Peyer's patch (tissue), 4 donors: ENCODE measurements at places on chromosomes 13 and 19.
A peak's percentile ranks its signal among the peaks of the same experiment; 100 is the strongest.

- H3K27me3 ChIP-seq = no peaks in the 10 kb centered on the region
- no peaks in the 10 kb centered on the region for H3K36me3 ChIP-seq
- H3K4me3 ChIP-seq = no peak overlapping the region
- H3K4me1 ChIP-seq = no peaks in the 10 kb centered on the region
These were observed 4.2 kb downstream of the PTGIR start for GRCh38 chr19:46620716-46621115.

DNA sequence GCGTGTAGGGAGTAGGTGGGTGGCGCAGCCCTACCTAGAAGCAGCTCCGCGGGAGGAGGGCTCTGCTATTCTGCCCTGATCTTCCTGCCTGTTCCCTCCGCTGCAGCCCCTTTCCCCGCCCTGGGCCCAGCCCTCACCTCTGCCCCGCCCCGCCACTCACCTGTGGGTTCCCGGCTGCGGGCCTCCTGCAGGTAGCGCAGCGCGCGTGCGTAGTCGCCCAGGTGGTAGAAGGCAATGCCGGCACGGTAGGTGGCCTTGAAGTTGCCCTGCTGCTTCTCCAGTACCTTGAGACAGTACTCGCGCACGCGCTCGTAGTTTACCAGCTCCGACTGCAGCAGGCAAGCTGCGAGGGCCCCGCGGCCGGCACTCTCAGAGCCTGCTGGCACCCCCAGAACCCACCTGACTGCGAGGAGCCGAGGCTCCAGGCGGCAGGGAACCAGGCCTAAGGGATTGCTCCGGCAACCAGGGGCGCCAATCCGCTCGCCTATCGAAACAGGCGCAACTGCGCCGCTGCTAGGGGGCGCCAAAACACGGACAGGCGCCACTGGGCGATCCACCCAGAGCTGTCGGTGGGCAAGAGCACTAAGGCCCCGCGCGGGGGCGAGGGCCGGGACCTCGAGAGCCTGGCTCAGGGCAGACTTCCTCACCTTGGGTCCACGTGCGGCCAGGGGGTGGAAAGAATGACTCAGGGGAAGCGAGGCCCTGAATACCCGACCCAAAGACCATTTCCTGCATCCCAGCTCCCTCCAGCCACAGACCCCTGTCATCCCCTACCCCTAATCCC is 965 bp downstream of the TTC9B start:
- H3K4me1 ChIP-seq = no peaks in the 10 kb centered on the region
- H3K36me3 ChIP-seq = no peaks in the 10 kb centered on the region
- no peak overlapping the region for H3K27ac ChIP-seq
- peaks cover 18% of the 10 kb centered on the region for H3K27me3 ChIP-seq

DNA sequence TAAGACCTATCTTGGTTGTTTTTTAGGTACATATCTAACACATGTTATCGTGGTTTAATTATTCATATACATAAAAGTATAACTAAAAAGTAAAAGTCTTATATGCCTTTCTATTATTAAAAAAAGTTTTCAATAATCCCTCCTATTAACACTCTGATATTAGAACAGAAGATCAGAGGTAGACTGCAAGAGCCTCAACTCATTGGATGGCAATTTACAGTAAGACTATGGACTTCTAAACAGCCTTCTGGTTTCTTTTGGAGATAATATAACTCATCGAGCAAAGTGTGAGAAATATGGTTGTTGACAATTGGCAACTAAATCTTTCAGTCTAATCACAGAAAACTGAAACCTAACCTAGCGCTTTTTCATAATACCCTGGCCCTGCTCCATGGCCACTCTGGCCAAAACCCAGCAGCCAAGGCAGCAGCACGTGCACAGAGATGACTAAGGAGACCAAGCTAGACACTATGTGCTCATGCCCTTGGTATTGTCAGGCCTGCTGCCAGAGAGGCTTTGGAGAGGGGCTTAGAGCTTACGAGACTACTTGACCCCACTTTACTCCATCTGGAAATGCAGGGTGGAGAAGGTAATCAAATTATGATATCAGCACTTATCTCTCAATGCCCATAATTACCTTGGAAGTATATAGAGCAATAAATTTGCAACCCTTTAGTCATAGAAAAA is 40.6 kb upstream of the EEF1AKMT1 start:
- no peaks in the 10 kb centered on the region for H3K27me3 ChIP-seq
- no peak overlapping the region for H3K27ac ChIP-seq
- H3K4me3 ChIP-seq = no peak overlapping the region
- no peaks in the 10 kb centered on the region for H3K36me3 ChIP-seq
- peak; percentile 26 for DNase-seq

DNA sequence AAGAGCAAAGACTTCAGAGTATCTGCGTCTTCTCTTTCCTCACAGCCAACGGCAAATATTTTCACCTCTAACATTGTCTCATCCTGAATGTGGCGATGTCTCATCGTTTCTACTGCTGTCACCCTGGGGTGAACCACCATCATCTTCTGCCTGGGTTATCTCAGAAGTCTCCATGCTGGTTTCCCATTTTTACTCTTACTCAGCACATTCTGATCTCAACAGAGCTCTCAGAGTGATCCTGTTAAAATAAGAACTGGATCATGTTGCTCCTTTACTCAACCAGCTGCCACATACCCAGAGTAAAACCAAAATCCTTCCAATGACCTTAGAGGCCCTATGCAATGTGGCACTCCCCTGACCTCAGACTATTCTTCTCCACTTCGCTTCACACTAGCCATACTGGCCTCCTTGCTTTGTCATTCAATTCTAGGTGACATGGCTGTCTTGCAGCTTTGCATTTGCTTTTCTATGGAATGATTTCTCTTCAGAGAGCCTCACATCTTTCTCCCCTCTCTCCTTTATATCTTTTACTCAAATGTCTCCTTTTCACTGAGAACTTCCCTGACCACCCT is 7.8 kb upstream of the OLFM4 start:
- H3K4me1 ChIP-seq = no peaks in the 10 kb centered on the region
- H3K4me3 ChIP-seq = no peak overlapping the region
- no peaks in the 10 kb centered on the region for H3K27me3 ChIP-seq
- no peak for DNase-seq
- no peaks in the 10 kb centered on the region for H3K36me3 ChIP-seq
- no peak overlapping the region for H3K27ac ChIP-seq

DNA sequence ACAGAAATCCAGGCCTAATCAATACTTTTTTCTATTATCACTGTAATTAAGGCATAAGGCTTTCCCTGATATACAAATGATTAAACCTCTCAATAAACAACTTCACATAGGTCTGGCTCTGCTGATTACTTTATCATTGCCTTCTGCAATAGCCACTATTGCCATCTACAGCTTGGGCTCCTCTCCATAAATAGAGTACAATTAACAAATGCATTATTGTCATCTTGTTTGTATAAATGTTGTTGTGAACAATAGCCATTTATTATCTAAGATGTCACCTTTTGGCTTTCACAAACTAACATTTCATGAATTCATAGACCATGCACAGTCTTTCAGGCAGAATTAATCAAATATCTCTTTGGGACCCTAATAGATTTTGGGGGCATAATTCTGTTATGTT is 53.3 kb downstream of the NHLRC3 start:
- no peaks in the 10 kb centered on the region for H3K4me1 ChIP-seq
- DNase-seq = no peak
- no peak overlapping the region for H3K27ac ChIP-seq
- no peaks in the 10 kb centered on the region for H3K36me3 ChIP-seq
- no peak overlapping the region for H3K4me3 ChIP-seq

DNA sequence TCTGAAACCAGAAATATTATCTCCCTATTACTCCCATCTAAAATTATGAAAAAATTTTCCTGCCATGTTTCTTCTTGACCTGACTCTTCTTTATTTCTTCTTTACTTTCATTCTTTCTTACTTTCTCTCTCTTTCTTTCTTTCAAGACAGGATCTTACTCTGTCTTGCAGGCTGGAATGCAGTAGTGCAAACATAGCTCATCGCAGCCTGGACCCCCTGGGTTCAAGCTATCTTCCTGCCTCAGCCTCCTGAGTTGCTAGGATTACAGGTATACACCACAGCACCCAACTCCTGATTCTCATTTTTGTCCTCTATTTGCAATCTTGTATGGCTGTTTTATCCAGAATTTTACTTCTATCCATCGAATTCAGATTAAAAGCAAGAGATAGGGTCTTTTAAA is 631.1 kb downstream of the TBC1D4 start:
- DNase-seq = no peak
- no peaks in the 10 kb centered on the region for H3K27me3 ChIP-seq
- no peak overlapping the region for H3K4me3 ChIP-seq
- H3K4me1 ChIP-seq = no peaks in the 10 kb centered on the region
- no peak overlapping the region for H3K27ac ChIP-seq

DNA sequence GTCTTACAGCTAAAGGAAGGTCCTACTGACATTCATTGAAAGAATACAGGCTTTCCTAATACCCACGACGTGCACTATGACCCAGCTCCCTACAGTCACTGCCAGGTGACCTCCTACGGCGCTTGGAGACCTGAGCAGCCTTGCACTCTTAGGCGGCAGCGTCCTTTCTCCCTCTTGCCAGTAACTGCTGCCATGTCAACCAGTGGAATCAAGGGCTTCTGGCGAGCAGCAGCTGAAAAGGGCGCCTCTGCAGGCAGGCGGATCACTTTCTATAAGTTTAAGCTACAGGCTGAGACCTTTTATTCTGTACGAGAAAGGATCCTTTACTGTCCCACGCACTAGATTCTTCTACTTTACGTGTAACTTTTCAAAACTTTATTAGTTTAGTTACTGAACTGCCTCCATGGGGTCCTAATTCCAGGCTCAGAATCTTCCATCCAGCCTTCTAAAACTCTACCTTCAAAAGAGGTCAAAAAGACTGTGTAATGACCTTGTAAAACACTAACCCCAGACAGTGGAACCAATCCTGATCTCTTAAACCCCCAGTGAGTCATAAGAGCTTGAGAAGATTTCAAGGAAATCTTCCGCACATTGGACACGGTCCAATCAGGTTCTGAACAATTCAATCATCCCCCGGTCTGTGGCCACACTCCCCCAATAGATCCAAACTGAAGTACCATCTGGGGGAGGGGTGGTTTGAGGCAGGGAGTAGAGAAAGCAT is 1.9 kb downstream of the KCTD12 start:
- H3K4me3 ChIP-seq = peak overlapping the region; percentile 60
- H3K4me1 ChIP-seq = peaks cover 21% of the 10 kb centered on the region
- no peak for DNase-seq
- no peaks in the 10 kb centered on the region for H3K27me3 ChIP-seq
- peak overlapping the region; percentile 88 for H3K27ac ChIP-seq

DNA sequence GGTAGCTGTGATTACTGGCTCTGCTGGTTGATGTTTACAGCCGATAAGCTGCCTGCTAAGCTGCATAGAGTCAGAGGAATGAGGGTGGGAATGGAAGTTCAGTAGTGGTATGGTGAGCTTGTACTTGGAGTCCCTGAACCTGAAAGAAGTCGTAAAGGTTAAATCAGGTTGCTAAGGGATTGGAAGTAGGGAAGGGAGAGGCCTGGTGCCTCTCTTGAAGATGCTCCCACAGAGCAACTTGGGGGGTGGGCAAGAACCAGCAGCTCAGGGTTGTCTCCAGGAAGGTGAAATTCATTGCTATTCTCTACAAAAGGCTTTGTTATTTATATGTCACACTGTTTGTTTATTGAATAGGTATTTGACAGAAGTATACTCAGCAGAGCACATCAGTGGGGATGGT is 73.8 kb upstream of the OLFM4 start:
- DNase-seq = no peak
- no peaks in the 10 kb centered on the region for H3K4me1 ChIP-seq
- H3K27ac ChIP-seq = no peak overlapping the region
- no peaks in the 10 kb centered on the region for H3K27me3 ChIP-seq
- no peak overlapping the region for H3K4me3 ChIP-seq

DNA sequence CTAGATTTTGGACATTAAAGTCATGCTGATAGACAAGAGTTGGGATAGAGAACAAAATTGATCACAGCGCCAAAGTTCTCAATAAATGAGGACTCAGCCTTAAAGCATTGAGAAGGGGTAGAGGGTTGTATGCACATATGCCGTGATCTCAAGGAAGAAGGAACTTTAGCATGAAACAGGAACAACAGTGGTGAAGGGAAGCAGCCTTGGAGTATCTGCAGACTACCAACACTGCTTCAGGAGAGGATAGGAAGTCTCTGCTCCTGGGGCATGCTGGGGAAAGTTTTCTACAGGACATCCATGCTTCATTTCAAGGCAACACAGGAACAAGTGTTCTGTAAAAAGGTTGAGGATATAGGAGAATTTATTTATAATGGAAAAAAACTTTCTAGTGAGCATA is 111.9 kb upstream of the MLNR start:
- no peak overlapping the region for H3K27ac ChIP-seq
- DNase-seq = no peak
- no peaks in the 10 kb centered on the region for H3K4me1 ChIP-seq

DNA sequence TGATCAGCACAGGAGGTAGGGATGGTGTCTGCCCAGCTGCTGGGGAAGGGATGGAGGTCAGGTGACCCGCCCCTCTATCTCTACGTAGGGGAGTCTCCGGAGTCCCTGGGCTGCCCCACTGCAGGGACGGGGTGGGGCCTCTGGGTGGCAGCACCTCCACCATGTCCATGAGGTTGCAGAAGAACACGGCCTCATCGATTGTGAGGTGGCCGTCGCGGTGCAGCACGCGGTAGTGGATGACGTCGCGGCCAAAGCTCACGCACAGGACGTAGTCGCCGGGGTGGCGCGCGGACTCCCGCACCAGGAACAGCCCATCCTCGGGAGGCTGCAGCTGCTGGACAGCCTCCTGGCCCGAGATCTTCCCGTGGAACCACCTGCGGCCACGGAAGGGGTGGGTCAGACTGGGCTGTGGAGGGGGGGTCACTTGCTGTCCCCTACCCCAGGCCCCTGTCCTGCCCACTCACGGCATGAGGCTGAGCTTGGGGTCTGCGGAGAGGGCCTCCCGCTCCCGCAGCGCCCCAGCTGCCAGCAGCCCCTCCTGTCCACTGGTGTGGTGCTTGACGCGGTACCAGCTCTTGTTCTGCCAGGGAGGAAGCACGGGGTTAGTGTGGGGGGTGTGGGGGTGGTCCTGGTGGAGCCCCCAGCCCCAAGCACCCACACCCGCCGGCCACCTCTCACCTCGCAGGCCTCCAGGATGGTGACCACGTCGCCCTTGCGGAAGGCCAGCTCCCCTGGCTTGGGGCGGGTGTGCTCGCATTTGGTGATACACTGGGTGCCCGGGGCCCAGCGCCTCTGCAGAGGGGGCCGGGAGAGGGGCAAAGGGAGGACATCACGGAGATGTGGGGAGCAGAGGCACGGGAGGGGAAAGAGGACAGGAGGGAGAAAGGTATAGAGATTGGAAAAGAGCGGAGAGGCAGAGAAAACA is 2.3 kb downstream of the MATK start:
- no peak overlapping the region for H3K27ac ChIP-seq
- no peak for DNase-seq
- no peaks in the 10 kb centered on the region for H3K27me3 ChIP-seq

- H3K36me3 ChIP-seq = peaks cover 26% of the 10 kb centered on the region
- no peaks in the 10 kb centered on the region for H3K27me3 ChIP-seq
- no peak for DNase-seq
- H3K4me3 ChIP-seq = peak overlapping the region; percentile 60
These were observed 1.5 kb downstream of the NUMBL start for GRCh38 chr19:40688987-40689338.
